ENCODE measurements at places on chromosomes 7 and 10. TPM values are rescaled to one million over a fixed set of nuclear protein-coding genes. Genes with fewer than 3 reads are reported as not detected.

Gene LIPF
- total RNA-seq, result not detected

Gene ZNF239
- 0.70 TPM for total RNA-seq

Gene FFAR4
- not detected for total RNA-seq

Gene C7orf57
- 0.14 TPM for total RNA-seq

Gene GIMAP5
- total RNA-seq, result not detected

Gene PAX4
- total RNA-seq, result not detected

Gene NXPH1
- total RNA-seq, result not detected

Gene KIAA1217
- 24.7 TPM for total RNA-seq

Gene PDK4
- total RNA-seq, result 0.85 TPM

Gene PPP1R17
- total RNA-seq, result not detected

Gene LMTK2
- total RNA-seq, result 15.8 TPM

Gene NKX2-3
- not detected for total RNA-seq

Gene CFAP70
- total RNA-seq, result 0.42 TPM

Gene SKIDA1
- total RNA-seq, result 0.21 TPM

Gene AKR1B15
- 0.21 TPM for total RNA-seq

Gene MORN4
- total RNA-seq, result 6.6 TPM

Gene TMEM139
- total RNA-seq, result 8.7 TPM

Gene PNLIP
- not detected for total RNA-seq

Gene ACTL6B
- total RNA-seq, result not detected

Gene GPR22
- total RNA-seq, result not detected

Gene PPP1R3A
- not detected for total RNA-seq

Gene FOXP2
- total RNA-seq, result 0.46 TPM

Gene HOXA11
- total RNA-seq, result not detected

Gene ABCC2
- 0.28 TPM for total RNA-seq

Gene RAPGEF5
- total RNA-seq, result 3.3 TPM

Gene CCDC3
- 16.6 TPM for total RNA-seq

Gene TUBAL3
- 0.35 TPM for total RNA-seq

Gene CTTNBP2
- 2.5 TPM for total RNA-seq

Gene CPEB3
- total RNA-seq, result 0.51 TPM

Gene CHAT
- not detected for total RNA-seq

Gene SNCG
- 8.9 TPM for total RNA-seq

Gene ITPRID1
- not detected for total RNA-seq

Gene COL1A2
- 17.6 TPM for total RNA-seq

Gene C10orf90
- total RNA-seq, result not detected

Gene IL2RA
- total RNA-seq, result not detected

Gene ERCC6
- 14.8 TPM for total RNA-seq

Gene INPP5A
- total RNA-seq, result 20.7 TPM

Gene SLC13A4
- not detected for total RNA-seq

Gene GHRHR
- not detected for total RNA-seq

Gene CD36
- 4.1 TPM for total RNA-seq

Gene HTRA1
- 78.0 TPM for total RNA-seq

Gene OR2A42
- total RNA-seq, result not detected

Gene KIAA1549
- 1.7 TPM for total RNA-seq

Gene SCIN
- total RNA-seq, result 0.42 TPM

Gene STN1
- total RNA-seq, result 41.2 TPM

Gene ENKUR
- not detected for total RNA-seq

Gene PRXL2A
- total RNA-seq, result 54.7 TPM

Gene TFPI2
- 98.0 TPM for total RNA-seq

Gene ZPBP
- not detected for total RNA-seq

Gene ZNF487
- 2.7 TPM for total RNA-seq

Gene OPN4
- not detected for total RNA-seq
